GM18507 (cell line): ENCODE measurements at places on chromosomes 6 and 20.

DNA sequence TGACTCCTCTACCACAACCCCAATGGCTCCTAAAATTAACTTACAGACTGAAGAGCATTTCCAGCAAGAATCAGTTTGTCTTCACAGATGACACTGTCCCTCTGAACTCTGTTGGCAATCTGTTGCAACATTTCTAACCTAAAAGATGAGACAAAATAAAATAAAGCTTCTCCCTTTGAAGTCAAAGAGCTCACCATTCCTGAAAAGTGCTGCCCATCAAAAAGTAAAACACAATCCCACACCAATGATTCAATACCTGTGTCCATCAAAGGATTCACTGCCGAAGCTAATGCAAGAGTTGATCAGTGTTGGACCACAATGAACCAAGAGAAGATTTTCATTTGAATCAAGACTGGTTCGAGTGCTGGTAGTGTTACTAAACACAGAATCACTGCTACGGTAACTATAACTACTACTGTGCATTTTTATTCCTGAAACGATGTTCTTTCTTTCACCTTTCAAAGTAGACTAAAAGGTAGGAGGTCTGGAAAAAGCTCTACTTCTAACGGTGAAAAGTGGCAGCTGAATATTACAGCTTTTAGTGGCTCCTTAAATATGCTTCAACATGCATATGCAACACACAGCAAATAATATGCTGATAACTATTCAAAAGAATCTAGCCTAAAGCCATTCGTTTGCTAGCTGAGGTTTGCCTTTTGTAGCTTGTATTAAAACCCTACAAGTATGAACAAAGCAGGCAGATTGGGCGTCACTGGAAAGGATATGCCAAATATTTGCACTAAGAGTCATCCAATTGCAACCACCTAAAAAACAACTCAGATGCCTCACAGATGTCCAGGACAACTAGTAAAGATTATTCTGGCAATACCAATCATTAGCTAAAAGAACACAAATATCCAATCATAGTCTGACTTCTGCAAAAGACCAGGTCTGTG is at the start of gene DST:
DST (minus strand) TSS at position 524 of the 896 bp plus-strand sequence.
- DNase-seq, result no peak

- DNase-seq, result no peak
Observed at GRCh38 chr6:6900569-6901204, 207.1 kb upstream of the RREB1 start.

DNA sequence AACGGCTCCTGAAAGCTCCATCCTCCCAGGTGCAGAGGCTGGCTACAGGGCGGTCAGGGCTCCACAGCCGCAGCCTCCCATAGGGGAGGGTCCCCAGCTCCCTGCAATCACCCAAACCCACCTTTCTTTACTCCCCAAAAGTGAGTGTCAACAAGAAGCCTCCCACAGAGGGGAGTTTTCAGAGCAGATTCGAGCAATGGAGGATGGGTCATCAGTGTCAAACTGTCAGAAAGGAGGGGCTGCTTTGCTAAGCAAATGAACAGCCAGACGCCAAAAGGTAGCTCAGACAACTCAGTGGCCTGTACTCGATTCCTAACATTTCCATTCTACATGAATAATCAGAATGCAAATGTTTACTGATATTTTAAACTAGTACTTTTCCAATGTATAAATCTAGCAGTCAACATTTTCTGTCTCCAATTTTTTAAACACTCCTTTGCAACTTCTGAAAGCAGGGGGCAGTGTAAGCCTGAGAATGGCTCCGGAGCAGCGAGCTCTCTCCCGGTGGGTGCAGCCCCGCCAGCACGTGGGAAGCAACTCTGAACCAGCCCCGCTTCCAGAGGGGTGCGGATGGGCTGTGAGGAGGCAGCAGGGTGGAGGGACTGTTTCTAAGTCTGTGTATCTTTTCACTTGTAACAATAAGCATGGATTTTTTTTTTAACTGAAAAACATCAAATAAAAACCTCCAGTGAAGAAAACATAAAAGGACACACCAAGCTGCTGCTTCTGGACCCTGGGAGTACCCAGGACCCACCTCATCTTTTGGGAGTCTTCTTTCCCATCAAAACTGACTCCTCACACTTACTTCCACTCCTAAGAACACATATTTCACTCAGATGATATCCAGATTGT is 54.9 kb downstream of the TAF4 start:
- peak; percentile 44 for DNase-seq

- DNase-seq, result peak; percentile 65
Observed at GRCh38 chr6:89297695-89298351, 17.3 kb downstream of the GABRR2 start.

DNA sequence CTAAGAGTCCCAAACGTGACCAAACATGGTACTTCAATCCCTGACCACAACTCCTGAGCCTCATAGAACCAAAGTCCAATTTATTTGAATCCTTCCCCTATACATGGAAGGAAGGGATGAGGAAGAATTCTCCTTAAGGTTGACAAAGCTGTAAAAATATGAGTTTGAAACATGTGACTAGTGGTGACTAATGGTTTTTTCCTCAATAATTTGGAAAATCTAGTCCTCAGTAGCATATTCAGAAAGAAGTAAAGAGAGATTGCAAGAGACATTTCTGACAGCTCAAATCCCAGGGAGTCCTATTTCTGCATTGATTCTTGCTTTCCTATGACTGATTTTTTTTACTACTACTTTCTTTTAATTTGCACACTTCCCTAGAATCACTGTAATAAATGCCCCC is 443.7 kb downstream of the FRK start:
- DNase-seq, result no peak

DNA sequence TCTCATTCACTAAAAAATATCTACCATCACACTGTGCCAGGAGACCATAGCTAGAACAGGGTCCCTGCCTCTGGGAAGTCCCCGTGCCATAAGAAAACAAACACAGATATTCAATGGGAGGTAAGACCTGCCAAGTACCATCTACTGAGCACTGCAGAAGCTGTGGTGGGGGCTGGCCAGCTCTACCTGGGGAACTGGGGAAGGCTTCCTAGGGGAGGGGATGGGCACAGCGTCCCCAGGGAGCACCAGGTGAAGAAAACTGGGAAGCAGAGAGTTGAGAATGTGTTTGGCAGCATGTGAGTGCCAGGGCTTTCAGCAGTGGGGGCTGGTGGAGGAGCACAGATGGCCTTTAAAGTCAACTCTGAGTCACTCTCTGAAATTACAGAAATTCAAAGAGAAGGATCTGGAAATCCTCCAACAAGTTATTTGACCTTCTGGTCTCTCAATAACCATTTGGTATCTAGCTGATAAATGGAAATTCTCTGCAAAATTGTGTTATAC is 85.2 kb downstream of the SHLD1 start:
- no peak for DNase-seq

DNA sequence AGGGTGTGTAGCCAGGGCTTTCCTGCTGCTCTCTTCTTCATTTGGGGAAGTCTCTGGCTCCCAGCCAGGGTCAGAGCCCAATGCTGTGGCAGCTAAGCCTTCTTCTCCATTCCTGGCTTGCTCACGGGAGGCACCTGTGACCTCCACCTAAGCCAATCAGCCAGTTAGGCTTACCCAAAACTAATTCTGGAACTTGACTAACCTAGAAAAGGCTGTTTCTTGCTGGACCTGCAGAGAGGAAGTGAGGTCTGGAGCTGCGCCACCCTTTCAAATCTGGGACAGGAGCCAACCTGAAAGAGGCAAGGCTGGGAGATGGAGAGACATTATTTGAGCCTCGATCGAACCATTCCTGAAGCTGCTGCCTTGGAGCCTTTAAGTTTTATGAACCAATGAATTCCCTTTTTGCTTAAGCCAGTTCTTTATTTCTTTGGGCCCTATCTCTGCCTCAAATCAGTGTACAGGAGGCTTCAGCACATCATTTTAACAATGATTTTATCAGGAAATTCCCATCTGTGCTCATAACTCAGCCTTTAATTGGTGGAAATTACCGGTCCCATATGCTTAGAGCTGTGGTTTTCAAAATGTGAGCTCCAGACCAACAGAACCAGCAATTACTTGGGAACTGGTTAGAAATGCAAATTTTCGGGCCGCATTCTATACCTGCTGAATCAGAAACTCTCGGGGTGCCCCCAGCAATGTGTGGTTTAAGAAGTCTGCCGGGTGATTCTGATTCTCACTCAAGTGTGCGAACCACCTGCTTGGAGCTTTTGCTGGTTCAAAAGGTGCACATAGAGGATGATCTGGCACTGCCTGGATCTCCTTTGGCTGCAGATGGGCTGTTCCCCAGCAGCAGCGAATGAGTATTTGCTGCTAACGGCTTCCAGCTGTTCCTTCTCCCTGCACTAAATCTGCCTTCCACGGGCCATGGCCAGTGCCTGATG is 97.4 kb upstream of the RNF24 start:
- no peak for DNase-seq

DNA sequence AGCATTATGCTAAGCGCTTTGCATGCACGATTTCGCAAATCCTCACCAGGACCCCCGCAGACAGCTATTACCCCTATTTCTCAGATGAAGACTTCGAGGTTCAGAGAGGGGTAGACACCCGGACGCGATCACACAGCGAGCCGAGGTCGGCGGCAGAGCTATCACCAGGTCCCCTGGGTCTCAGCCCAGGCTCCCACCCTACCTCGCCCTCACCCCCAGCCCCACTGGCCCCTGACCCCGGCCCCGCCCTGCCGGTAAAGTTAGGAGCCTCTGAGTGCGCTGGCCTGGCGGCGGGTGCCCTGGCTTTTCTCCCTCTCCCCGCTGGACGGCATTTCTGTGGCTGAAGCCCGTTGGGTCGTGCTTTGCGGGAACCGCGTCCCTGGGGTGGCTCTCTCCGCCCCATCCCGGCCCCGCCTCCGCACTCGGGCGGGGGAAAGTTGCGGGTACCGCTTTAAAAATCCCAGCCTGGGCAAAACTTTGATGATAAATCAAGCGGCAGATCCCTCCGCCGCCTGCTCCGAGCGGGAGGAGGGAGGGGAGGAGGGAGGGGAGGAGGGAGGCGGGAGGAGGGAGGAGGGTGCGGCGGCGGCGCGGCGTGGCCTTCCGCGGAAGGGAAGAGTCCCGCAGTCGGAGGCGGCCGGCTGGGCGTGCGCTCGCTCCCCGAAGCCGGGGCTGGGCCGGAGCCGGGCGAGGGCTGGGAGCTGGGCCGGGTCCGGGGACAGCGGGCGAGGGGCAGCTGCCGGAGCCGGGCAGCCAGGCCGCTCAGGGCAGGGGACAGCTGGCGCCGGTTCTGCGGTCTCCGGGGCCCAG is at the start of gene VSTM2L:
VSTM2L (plus strand) TSS at position 624 of the 810 bp plus-strand sequence. CDS start 224 bp downstream, outside the sequence.
- no peak for DNase-seq

- DNase-seq, result no peak
Observed at GRCh38 chr6:42564506-42564825, 637 bp downstream of the UBR2 start.

DNA sequence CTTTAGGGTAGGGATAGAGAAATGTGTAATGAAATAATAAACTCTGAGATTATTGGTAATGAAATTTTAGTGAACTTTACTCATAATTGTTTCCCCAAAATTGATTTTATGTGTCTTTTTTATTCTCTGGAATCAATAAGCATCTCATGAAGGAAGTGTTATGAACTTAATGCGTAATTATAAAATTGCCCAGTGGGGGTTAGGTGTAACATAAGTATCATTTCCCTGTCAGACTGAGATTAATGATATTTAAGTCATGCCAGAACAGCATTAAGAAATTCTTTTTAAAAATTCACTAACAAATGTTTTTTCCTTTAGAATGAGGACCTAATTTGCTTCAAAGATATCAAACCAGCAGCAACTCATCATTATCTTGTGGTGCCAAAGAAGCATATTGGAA is 10.0 kb downstream of the HINT3 start:
- no peak for DNase-seq

- no peak for DNase-seq
Observed at GRCh38 chr6:3390698-3391097, 66.2 kb downstream of the SLC22A23 start.

DNA sequence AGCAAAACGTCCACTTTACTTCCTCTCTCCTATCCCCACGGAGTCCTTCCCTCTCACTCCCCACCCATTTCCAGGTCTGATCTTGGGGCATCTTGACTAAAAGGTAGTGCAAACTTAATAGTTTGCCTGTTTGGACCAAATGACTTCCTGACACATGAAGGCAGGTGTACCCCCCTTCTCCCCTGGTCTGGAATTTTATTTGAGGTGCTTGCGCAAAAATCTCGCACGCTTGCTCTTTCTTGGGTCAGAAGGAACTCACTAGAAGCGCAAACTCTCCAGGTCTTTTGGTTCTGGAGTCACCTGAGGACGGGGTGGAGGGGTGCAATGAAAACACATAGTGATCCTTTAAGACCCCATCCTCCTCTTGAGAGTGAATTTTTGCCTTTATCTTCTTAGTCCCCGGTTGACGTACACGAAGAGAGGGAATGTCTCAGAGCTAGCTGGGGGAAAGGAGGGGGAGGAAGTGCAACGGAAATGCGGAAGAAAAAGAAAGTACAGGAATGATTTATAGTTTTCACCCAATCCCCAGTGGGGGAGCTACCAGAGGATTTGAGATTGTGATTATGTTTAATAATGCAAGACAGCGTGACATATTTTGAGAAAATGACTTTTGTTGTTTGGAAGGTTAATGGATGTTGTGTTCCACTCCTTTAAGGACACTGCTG is 4.9 kb downstream of the ADGRB3 start:
- DNase-seq, result no peak
